Amniotic stem cell (primary cell): ENCODE measurements at places on chromosomes 5 and 9.

DNA sequence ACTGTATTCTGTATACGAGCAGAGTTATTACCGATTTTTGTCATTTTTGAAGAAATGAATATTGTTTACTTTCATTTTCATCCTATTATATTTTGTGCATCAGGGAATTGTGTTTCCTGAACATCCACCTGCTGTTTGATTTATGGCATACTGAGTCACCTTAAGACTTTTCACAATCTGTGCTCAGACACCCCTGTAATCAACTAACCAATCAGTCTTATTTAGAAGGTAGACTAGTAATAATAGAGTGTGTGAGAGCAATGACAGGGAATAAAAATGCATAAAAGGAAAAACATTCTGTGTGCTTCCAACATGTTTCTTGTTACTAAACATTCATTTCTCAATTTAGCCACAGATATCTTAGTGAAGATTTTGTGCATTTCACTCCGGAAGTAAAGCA lies 1413.6 kb upstream of the ACO1 start:
- DNase-seq: no peak

- no peak for DNase-seq
These were observed 78.1 kb downstream of the RICTOR start for GRCh38 chr5:38996123-38996522.

DNA sequence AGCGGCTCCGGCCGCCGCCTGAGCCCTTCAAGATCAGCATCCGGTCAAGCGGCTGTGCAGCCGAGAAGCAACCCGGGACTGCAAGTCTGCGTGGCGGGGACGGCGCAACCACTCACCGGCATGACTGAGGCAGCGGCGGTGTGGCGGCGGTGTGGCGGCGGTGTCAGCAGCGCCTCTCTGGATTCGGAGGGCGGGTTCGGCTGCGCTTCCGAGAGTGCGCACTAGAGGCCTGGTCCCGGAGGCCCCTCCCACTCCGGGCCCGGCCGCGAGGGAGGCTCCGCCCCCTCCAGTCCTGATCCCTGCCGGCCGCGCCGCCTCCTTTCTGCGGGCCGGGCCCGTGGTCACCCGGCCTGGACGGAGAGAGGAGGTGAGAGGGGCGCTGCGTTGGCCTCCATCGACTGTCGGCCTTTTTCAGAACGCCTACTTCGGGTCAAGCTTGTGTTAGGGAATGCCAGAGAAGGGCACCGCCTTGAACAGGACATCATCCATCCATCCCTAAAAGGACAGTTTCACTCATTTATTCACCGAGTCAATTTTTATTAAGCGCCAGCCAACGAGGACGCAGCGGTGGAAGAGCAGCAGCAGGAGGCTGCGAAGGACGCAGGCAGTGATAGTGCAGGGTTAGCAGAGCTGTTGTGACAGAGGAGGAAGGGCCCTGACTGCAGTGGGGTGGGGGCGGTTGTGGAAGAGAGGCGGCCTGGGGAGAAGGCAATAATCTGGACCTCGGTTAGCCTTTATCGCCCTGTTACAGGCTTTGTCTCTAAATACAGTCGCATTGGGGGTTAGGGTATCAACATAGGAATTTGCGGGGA lies at the start of gene ATOX1:
Gene ATOX1 (minus strand): TSS at position 202 of the 812 bp plus-strand sequence. CDS start 80 bp downstream, at position 122.
- DNase-seq: peak; percentile 93

DNA sequence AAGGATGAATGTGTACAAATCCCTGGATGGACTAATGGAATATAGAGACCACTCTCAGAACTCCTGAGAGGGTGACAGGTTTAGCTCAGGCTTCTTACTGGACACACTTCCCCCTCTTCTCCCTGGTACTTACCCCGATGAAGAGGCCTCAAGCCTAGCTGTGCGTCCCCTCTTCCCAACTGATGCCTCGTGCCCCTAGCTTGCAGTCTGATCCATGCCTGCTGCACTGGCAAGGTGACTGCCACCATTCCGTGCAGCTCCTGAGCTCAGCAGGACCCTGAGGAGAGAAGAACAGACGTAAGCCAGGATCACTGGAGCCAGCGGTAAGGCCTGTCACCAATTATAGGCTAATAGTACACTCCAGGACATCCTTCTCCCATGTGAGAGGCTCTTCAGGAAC lies 5.5 kb upstream of the STOML2 start:
- DNase-seq: no peak

GRCh38 chr5:34740389-34740806 lies 84.3 kb downstream of the RAI14 start:
- DNase-seq: no peak
